ENCODE measurements at places on chromosomes 7 and 10.

DNA sequence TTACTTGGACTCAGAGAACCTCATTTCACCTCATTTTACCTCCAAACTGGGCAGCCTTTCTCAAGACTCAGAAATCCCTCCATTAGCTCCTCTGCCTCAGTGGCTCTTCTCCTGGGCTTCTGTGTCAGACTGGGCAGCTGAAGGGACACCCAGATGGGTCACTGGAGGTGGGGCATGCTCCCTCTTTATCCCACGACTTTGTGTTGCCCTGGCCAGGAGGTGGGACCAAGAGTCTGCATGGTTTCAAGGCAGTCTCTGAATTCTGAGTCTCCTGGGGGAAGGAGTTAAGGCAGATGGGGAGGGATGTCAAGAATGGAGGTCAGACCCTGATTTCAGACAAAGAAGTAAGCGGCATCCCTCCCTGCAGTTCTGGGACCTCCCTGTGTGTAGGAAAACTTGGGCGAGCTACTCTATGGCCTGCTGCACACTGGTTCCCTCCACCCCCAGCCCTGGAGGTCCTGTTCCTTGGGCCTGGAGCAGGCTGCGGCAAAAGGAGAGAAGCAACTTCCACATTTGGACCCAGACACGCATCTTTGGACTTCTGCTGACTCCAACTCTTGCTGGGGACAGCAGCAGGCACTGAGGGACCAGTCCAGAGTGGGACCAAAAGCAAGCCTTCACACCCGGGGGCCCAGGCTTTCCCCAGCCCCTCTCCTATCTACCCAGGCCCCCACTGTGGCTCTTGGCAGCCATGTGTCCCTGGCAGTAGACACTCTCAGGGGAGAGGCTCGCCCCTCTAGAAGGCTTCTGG, 10.8 kb downstream of the POLL start:
- no peak for DNase-seq

GRCh38 chr7:137962875-137963507, 38.9 kb downstream of the CREB3L2 start:
- no peak for DNase-seq

DNA sequence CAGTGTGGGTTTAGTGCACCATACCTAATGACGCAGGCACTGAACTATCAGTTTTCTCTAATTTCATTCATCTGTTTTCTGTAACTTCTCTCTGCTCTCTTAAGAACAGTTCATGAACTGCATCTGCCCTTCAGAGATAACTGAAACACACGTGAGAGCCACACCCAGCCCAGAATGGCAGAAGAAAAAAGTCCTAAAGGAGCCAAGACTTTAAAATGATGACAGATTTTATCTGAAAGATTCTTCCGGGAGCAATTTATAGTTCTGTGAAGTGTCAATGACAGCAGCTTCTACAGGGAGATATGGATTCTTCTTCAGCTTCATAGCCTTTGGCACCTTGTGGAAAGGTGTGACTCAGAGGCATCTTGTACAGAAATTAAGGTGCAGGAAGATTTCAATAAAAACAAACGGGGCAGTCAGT, 211.5 kb upstream of the SLC26A5 start:
- no peak for DNase-seq

GRCh38 chr10:78358982-78359381, 325.3 kb downstream of the RPS24 start:
- DNase-seq = no peak
